ENCODE measurements at places on chromosomes 16 and 17. TPM values are rescaled to one million over a fixed set of nuclear protein-coding genes. Genes with fewer than 3 reads are reported as not detected.

SLC43A2 gene
- 6.2 TPM for total RNA-seq

CD79B gene
- 0.70 TPM for total RNA-seq

ATP1B2 gene
- total RNA-seq = 0.20 TPM

LRRC37A3 gene
- total RNA-seq = 1.8 TPM

SCGB1C2 gene
- total RNA-seq = not detected

SOX9 gene
- total RNA-seq = 8.3 TPM

RAB26 gene
- 4.2 TPM for total RNA-seq

ADAD2 gene
- not detected for total RNA-seq

CDH1 gene
- total RNA-seq = 3.9 TPM

COX6A2 gene
- not detected for total RNA-seq

DLX3 gene
- total RNA-seq = 0.07 TPM

LRRC75A gene
- 1.3 TPM for total RNA-seq

SEPTIN12 gene
- not detected for total RNA-seq

TIGD7 gene
- total RNA-seq = 1.7 TPM

GDPD3 gene
- total RNA-seq = 1.6 TPM

UBE2O gene
- 34.4 TPM for total RNA-seq

SLC6A4 gene
- not detected for total RNA-seq

CBFA2T3 gene
- total RNA-seq = 0.36 TPM

EPOP gene
- total RNA-seq = 15.5 TPM

ABCA6 gene
- total RNA-seq = not detected

ADAM11 gene
- total RNA-seq = 1.3 TPM

C16orf46 gene
- total RNA-seq = 0.87 TPM

CPHXL2 gene
- not detected for total RNA-seq

KRTAP9-4 gene
- not detected for total RNA-seq

SLC5A11 gene
- total RNA-seq = 0.42 TPM
